Ovary (tissue), 10 donors: ENCODE measurements at places on chromosomes 3 and 15.

DNA sequence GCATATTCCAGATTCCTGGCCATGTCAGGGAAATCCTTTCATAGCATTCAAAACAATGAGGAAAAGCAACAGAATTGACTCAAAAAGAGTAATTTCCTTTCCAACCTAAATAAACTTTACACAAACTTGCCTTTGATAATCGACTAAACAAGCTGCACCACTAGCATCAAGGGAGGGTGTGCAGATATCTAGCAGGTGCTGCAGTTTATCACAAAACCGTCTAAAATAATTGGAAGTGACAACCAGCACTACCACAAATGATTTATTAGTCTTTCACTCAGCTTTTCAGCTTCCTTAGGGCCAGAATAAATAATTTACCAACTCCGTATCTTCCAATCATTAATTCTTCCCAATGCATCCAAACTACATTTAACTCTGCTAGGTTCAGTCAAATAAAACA is 71.7 kb downstream of the TBC1D5 start:
- H3K27ac ChIP-seq = no peak overlapping the region
- H3K4me1 ChIP-seq = no peaks in the 10 kb centered on the region
- H3K27me3 ChIP-seq = no peaks in the 10 kb centered on the region
- no peak overlapping the region for H3K4me3 ChIP-seq
- DNase-seq = no peak

DNA sequence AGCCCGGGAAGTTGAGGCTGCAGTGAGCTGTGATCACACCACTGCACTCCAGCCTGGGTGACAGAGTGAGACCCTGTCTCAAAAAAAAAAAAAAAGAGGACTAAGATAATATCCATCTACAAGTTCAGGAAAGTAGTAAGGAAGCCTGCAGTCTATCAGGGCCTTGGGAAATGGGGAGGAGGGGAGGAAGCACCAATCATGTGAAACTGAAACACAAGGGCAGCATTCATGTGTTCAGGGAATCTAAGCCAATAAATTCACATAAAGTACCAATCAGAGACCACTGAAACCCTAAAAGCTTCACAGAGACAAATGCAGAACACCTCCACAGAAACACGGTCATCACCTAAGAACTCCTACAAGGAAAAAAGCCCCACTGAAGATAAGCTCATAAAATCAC is 22.9 kb upstream of the HHATL start:
- H3K36me3 ChIP-seq = no peaks in the 10 kb centered on the region
- H3K27ac ChIP-seq = no peak overlapping the region

GRCh38 chr3:131973731-131974130 is 61.1 kb downstream of the CPNE4 start:
- no peak overlapping the region for H3K27ac ChIP-seq
- no peaks in the 10 kb centered on the region for H3K4me1 ChIP-seq
- no peak for DNase-seq
- H3K4me3 ChIP-seq = no peak overlapping the region

- H3K4me3 ChIP-seq = no peak overlapping the region
- no peaks in the 10 kb centered on the region for H3K27me3 ChIP-seq
- no peak for DNase-seq
Measured at GRCh38 chr3:13616359-13616758, 67.4 kb downstream of the FBLN2 start.

DNA sequence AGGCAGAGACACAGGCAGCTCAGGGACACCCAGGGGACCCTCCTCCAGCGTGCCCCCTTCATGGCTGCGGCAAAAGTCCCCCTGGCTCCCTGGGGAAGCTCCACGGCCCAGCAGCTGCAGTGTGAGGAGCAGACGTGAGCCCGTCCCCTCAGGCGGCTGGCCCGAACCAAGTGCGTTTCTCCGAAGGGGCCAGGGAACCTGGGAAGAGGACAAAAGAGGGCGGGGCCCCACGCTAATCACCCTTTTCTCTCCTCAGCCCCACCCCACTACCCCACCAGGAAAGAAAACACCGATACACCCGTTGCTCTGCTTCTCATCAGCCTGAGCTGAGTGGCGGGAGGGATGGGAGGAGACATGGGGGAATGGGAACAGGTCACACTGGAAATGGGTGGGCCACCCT is at the start of gene MUC4:
TSS of gene MUC4 (minus strand) at position 174 of the 400 bp plus-strand sequence. CDS start at position 62, 112 bp downstream.
- H3K36me3 ChIP-seq = no peaks in the 10 kb centered on the region
- H3K27me3 ChIP-seq = no peaks in the 10 kb centered on the region
- H3K4me1 ChIP-seq = no peaks in the 10 kb centered on the region
- no peak within 1 kb of the TSS for H3K27ac ChIP-seq
- DNase-seq = no peak
- no peak within 1 kb of the TSS for H3K4me3 ChIP-seq

DNA sequence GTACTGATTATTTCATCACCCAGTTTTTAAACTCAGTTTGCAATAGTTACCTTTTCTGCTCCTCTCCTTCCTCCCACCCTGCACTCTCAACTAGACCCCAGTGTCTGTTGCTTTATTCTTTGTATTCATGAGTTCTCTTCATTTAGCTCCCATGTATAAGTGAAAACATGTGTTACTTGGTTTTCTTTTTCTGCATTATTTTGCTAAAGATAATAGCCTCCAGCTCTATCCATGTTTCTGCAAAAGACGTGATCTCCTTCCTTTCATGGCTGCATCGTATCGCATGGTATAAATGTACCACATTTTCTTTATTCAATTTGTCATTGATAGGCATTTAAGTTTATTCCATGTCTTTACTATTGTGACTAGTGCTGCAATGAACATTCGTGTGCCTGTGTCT is 79.0 kb downstream of the NAALADL2 start:
- no peak for DNase-seq
- H3K4me1 ChIP-seq = no peaks in the 10 kb centered on the region
- H3K27ac ChIP-seq = no peak overlapping the region
- H3K27me3 ChIP-seq = no peaks in the 10 kb centered on the region
- no peak overlapping the region for H3K4me3 ChIP-seq
